ENCODE measurements at places on chromosomes 6 and 20. TPM values are rescaled to one million over a fixed set of nuclear protein-coding genes. Genes with fewer than 3 reads are reported as not detected.

GRCh38 chr6:168377484-168377855 lies 57.9 kb upstream of the DACT2 start:
- DNase-seq = peak; percentile 32

DNA sequence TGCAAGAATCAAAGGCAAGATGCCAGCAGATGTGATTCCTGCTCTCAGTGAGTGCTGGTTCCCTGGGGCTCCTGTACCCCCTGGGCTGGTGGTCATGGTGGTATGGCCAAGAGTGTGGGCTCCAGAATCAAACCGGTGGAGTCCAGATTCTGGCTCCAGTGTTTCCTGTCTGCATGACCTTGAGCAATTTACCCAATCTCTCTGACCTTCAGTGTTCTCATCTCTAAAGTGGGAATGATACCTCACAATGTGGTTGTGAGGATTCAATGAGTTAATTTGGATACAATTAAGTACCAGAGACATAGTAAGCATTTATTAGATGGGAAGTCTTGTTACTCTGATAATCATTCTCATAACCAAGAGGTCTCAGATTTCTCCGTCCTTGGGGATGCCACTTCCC lies 218.4 kb upstream of the JARID2 start:
- no peak for DNase-seq

GRCh38 chr6:39843305-39844020 lies 51.3 kb downstream of the DAAM2 start:
- no peak for DNase-seq

MMP24OS gene
- total RNA-seq = 35.6 TPM

- no peak for DNase-seq
Observed at GRCh38 chr20:44896583-44896982, 11.1 kb downstream of the YWHAB start.

GRCh38 chr6:20610636-20611370 lies 76.5 kb downstream of the CDKAL1 start:
- no peak for DNase-seq

DNA sequence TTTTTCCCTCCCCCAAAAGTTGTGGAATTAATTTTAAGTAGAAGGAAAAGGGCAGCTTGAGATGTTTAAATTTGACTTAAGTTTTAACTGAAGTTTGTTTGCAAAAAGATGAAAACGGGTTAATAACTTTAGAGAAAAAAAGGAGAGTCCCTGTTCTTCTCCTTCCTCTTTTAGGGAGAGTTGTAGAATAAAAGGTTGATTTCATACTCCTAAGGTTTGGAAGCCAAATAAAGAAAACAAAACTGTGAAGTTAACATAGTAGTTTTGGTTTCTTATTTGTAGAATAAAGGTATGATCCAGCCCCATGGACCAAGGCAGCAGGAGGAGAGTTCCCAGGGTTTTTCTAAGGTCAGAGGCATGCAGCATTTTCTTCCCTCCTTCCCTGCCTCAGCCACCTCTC lies 33.4 kb downstream of the FOXO3 start:
- no peak for DNase-seq

DNA sequence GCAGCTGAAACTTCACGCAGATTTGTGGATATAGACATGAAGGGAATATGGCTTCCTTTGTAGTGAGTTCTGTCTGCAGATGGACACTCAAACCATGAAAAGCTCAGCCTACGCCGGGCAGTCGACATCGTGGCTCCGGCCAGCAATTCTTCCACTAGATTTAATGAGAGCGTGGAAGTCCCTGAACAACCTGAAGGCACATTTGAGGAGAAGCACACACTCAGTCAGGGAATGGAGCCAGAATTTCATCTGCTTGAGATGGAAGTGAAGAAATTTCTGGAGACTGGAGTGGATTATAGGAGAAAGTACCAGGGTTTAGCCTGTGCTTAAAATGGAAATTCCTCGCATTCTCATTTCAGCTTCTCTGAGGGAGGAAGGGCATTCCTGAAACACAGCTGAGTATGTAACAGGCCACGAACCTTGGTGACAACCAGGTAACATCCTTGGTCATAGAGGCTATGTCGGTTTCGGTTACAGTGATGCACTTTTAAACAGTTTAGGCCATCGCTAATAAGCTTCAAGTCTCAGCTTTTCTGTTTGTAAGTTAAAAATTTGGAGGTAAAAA lies 80.5 kb upstream of the AGPAT4 start:
- no peak for DNase-seq

GRCh38 chr6:11952316-11952715 lies 59.8 kb upstream of the HIVEP1 start:
- DNase-seq = no peak

ASXL1 gene
- 79.4 TPM for total RNA-seq

- DNase-seq = no peak
Observed at GRCh38 chr6:101614774-101615173, 221.3 kb downstream of the GRIK2 start.

DNA sequence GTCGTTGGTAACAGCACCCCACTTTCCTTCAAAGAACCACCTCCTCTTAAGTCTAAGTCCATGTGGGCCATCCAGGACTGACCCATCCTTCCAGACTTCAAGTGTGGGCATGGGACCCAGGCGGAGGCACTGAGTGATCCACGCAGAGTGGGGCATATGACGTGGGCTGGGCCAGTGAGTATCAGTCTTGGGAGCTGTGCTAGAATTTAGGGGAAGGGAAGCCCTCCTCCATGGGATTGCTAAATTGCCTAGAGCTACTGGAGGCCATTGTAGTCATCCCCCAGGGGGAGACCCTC lies 35.3 kb upstream of the KCNB1 start:
- no peak for DNase-seq

NOTCH4 gene
- total RNA-seq = 208 TPM

GRCh38 chr6:113560376-113560775 lies 296.8 kb upstream of the MARCKS start:
- no peak for DNase-seq

DNA sequence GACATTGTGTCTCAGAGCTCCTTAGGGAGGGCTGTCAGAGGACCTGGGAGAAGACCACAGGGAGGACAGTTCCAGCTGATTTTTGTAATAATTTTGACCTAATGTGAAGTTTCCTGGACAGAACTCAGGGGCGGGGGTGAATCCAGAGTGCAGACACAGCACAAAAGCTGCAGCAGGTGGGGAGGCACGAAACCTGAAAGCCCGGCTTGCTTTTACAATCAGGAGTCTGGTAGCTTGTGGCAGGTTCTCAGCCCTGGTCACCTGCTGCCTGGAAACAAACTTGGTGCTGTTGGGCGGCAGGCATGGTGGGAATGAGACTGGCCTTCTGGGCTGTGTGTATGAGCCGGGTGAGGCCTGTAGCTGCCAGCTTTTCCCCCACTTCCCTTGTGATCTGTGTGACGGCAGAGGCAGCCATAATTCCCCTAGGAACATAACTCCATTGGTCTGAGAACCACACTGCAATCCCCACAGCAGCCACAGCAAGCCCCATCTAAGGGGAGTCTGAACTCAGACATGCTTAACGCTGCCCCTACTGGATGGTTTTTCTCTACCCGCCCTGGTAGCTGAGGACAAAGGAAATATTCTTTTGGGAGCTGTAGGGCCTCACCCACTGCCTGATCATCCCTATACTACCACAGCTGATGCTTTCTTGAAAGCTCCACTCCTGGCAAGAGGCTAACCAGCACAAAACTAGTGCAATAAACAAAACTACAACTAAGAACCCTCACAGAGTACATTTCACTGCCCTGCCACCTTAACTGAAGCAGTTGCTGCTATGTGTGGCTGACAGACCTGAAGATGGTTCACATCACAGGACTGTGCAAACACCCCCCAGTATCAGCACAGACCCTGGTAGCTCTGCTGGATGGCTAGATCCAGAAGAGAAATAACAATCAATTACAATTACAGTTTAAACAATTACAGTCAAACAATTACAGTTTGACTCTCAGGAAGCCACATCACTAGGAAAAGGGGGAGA lies 1055.1 kb upstream of the GJE1 start:
- DNase-seq = no peak

- DNase-seq = no peak
Observed at GRCh38 chr6:47473791-47474346, 3.7 kb upstream of the CD2AP start.

SLC32A1 gene
- not detected for total RNA-seq

DNA sequence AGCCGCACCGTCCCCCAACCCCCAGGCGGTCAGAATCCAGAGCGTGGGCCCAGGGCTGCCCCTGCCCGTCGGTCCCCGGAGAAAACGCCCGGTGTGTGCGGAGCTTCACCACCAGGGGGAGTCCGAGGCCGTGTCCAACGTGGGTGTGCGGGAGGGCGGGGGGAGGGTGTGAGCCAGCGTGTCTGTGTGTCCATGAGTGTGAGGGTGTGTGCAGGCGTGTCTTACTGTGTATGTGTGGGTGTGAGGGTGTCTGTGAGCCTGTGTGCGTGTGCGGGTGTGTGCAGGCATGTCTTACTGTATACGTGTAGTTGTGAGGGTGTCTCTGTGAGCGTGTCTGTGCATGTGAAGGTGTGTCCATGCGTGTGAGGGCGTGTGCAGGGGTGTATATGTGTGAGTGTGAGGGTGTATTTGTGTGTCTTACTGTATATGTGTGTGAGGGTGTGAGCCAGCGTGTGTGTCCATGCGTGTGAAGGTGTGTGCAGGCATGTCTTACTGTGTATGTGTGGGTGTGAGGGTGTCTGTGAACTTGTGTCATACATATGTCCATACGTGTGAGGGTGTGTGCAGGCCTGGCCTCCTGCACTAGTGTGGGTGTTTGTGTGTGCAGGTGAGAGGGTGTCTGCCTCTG lies 24.6 kb upstream of the GATA5 start:
- peak; percentile 79 for DNase-seq

DNA sequence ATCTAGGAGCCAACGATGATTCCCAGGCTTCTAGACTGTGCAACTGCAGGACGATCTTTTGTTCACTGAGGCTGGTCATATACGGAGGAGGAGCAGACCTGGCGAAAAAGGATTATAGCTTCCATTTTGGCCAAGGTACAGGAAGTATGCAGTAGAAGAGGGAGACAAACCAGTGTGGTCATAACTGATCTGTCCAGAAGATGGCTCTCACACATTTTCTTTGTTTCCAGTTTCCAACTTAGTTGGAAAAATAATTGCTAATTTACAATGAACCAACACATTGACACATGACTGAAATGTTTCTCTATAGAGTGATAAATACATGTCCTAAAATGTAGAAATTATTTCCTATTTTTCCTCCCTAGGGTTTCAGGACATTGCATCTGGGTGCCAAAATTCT lies 364.1 kb upstream of the BTBD3 start:
- no peak for DNase-seq

DNAH8 gene
- not detected for total RNA-seq

TSHZ2 gene
- 41.1 TPM for total RNA-seq

DNA sequence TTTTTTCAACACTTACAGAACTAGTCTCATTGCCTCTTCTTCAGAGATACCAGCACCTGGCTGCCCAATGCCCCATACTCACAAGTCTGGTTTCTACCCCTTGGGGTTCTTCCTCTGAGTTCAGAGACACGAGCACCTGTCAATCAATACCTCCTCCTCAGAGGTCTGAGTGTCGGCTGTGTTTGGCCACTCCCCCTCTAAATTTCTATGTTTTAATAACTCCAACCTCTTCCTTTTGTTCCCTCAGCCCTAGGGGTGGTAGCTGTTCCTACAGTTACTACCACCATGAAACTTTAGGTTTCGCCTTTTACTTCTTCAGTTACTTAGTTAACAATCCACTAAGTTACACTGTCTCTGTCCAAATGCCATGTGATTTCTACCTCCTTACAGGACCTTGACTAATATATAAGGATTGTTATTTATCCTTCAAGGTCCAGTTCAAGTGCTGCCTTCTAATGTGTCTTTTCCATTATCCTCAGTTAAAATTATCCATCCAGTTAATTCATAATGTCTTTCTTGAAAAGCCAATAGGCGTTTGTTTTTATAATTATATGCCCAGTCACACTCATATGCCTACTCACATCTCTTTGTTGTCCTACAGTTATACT lies 14.6 kb upstream of the PHF20 start:
- DNase-seq = no peak

- no peak for DNase-seq
Observed at GRCh38 chr6:112049026-112049799, 4.7 kb upstream of the CCN6 start.

BTN1A1 gene
- total RNA-seq = not detected

RHAG gene
- total RNA-seq = not detected

- DNase-seq = no peak
Observed at GRCh38 chr20:19435821-19436220, 223.4 kb downstream of the SLC24A3 start.

DNA sequence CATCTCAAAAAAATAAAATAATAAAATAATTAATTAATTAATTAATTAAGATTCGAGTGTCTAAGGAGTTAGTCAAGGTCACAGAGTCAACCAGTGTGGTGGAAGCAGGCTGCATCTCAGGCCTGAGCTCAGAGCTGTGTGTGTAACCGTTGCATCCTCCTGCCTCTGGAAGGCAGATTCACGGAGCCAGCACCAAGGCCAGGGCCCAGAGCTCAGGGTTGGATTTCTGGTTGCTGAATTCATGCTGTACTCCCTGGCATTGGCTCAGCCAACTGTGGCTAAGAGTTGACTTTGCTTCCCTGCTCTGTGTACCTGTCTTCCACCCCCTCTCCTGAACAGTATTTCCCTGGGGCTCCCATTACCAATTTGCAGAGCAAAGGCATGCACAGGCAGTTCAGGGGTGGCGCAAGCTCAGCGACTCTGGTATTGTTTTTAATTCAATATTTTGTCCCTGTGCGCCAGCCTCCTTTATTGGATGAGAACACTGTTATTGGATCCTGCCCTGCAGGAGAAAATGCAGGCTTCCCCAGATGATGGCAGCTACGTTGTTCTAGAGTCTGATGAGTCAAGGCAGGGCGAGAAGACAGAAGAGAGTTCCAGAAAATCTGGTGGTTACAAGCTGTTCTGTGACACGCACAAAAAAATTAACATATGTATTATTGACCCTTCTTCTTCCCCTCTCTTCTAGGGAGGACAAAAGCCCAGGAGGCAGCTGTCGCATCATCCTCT lies 12.3 kb upstream of the CTNNBL1 start:
- DNase-seq = no peak

NFKBIL1 gene
- 13.7 TPM for total RNA-seq

- no peak for DNase-seq
Observed at GRCh38 chr20:52217689-52218395, 26.3 kb upstream of the ZFP64 start.

GRCh38 chr6:40391086-40391485 lies 196.1 kb downstream of the LRFN2 start:
- DNase-seq = no peak

- no peak for DNase-seq
Observed at GRCh38 chr6:6635291-6635690, 46.8 kb downstream of the LY86 start.

- no peak for DNase-seq
Observed at GRCh38 chr6:148271711-148272439, 70.8 kb upstream of the SASH1 start.

UNC93A gene
- total RNA-seq = not detected

- no peak for DNase-seq
Observed at GRCh38 chr6:134925800-134926199, 24.1 kb downstream of the ALDH8A1 start.

HEY2 gene
- total RNA-seq = 0.24 TPM

GRCh38 chr6:137869549-137870307 lies 2.7 kb downstream of the TNFAIP3 start:
- no peak for DNase-seq

GRCh38 chr6:11094411-11094851 lies 797 bp downstream of the SMIM13 start:
- no peak for DNase-seq

Data from omental fat pad (tissue), 4 donors.